ENCODE measurements at places on chromosomes 7 and 10.

DNA sequence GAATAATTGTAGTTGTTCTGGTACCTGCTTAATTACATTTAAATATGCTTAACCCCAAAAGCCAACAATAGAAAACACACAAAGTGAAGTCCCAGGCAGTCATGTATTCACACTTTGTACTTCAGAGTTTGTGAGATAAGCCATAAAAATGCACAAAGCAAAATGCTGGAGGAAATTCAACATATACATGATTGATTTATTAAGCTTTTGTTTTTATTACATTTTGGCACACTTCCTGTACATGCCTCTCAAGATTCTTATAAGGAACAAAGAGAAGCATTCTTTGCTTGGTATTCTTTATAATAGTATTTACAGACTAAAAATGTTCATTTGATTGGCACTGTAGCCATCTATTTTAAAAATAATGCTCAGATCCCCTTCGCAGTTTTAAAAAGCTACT is 107.7 kb upstream of the ANK3 start:
- no peak for DNase-seq
- peaks cover 8% of the 10 kb centered on the region for H3K4me1 ChIP-seq
- H3K27ac ChIP-seq: no peak overlapping the region
- H3K4me3 ChIP-seq: no peak overlapping the region
- no peaks in the 10 kb centered on the region for H3K27me3 ChIP-seq

- no peak overlapping the region for H3K27ac ChIP-seq
- H3K4me3 ChIP-seq: no peak overlapping the region
- no peaks in the 10 kb centered on the region for H3K27me3 ChIP-seq
- H3K36me3 ChIP-seq: no peaks in the 10 kb centered on the region
- H3K4me1 ChIP-seq: no peaks in the 10 kb centered on the region
These were observed 12.3 kb downstream of the KLF14 start for GRCh38 chr7:130721486-130722277.

- no peak overlapping the region for H3K27ac ChIP-seq
- no peak overlapping the region for H3K4me3 ChIP-seq
- DNase-seq: no peak
These were observed 151.1 kb downstream of the GFRA1 start for GRCh38 chr10:116121640-116122525.

GRCh38 chr7:117066668-117067067 is 113.4 kb downstream of the ST7 start:
- H3K27me3 ChIP-seq: peaks cover 4% of the 10 kb centered on the region
- no peak overlapping the region for H3K27ac ChIP-seq
- no peaks in the 10 kb centered on the region for H3K4me1 ChIP-seq
- H3K4me3 ChIP-seq: no peak overlapping the region
- DNase-seq: no peak

- no peak overlapping the region for H3K4me3 ChIP-seq
- no peak for DNase-seq
- H3K27me3 ChIP-seq: no peaks in the 10 kb centered on the region
- no peak overlapping the region for H3K27ac ChIP-seq
- H3K4me1 ChIP-seq: no peaks in the 10 kb centered on the region
These were observed 105.3 kb downstream of the ARHGAP21 start for GRCh38 chr10:24618401-24618800.

- no peak overlapping the region for H3K27ac ChIP-seq
- H3K27me3 ChIP-seq: peaks cover 57% of the 10 kb centered on the region
- DNase-seq: no peak
- no peak overlapping the region for H3K4me3 ChIP-seq
These were observed 14.9 kb downstream of the TNRC18 start for GRCh38 chr7:5408777-5409176.

DNA sequence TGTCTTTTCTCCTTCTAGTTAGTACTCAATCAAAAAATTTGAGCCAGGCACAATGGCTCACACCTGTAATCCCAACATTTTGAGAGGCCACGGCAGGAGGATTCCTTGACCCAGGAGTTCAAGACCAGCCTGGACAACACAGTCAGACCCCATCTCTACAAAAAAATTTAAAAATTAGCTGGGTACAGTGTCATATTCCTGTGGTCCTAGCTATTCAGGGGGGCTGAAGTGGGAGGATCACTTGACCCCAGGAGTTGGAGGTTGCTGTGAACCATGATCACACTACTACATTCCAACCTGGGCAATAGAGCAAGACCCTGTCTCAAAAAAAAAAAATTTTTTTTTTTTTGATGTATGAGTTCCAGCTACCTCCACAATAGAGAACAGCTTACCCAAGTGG is 57.8 kb downstream of the SKIDA1 start:
- DNase-seq: no peak
- no peak overlapping the region for H3K27ac ChIP-seq
- H3K4me3 ChIP-seq: no peak overlapping the region
- H3K4me1 ChIP-seq: no peaks in the 10 kb centered on the region
- H3K36me3 ChIP-seq: no peaks in the 10 kb centered on the region

GRCh38 chr10:19811540-19811939 is 4.7 kb upstream of the PLXDC2 start:
- H3K27me3 ChIP-seq: no peaks in the 10 kb centered on the region
- H3K36me3 ChIP-seq: no peaks in the 10 kb centered on the region
- H3K4me3 ChIP-seq: no peak overlapping the region
- DNase-seq: peak; percentile 56
- H3K27ac ChIP-seq: no peak overlapping the region

DNA sequence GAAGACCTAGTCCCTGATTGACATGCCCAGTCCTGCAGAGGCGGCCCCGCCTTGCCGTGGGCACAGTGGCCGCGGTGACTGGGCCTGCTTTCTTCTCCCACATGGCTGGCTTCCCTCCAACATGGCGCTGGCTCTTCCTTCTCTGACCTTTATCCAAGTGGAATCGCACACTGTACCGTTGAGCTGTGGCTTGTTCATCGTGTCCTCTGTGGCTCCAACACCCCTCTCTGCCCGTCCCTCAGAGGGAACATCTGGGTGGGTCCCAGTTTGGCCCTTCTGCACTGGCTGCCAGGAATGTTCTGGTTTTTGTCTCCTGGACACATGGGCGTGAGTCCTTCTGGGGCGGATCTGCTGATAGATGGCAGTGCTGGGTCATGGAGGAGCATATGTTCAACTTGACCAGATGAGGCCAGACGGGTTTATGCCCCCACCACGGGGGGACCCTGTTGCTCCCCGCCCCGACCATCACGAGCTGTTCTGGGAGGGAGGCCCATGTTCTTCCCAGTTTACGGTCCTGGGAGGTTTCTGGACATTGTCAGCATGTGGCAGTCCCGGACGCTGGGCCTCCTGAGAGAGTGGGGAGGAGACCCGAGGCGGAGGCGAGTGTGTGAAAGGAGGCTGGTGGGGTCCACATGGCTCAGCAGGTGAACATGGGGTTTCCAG is 63.5 kb downstream of the LHPP start:
- H3K27ac ChIP-seq: no peak overlapping the region
- H3K27me3 ChIP-seq: no peaks in the 10 kb centered on the region
- no peak for DNase-seq
- no peaks in the 10 kb centered on the region for H3K36me3 ChIP-seq
- H3K4me3 ChIP-seq: no peak overlapping the region

- peaks cover 5% of the 10 kb centered on the region for H3K4me1 ChIP-seq
- no peaks in the 10 kb centered on the region for H3K36me3 ChIP-seq
- no peak overlapping the region for H3K4me3 ChIP-seq
- H3K27me3 ChIP-seq: no peaks in the 10 kb centered on the region
These were observed 275.3 kb downstream of the NRG3 start for GRCh38 chr10:82150123-82150900.

- peak; percentile 41 for DNase-seq
- no peaks in the 10 kb centered on the region for H3K36me3 ChIP-seq
- peaks cover 46% of the 10 kb centered on the region for H3K27me3 ChIP-seq
- H3K4me3 ChIP-seq: no peak overlapping the region
- no peak overlapping the region for H3K27ac ChIP-seq
- H3K4me1 ChIP-seq: peaks cover 27% of the 10 kb centered on the region
These were observed 179.0 kb upstream of the KLF14 start for GRCh38 chr7:130912862-130913638.

DNA sequence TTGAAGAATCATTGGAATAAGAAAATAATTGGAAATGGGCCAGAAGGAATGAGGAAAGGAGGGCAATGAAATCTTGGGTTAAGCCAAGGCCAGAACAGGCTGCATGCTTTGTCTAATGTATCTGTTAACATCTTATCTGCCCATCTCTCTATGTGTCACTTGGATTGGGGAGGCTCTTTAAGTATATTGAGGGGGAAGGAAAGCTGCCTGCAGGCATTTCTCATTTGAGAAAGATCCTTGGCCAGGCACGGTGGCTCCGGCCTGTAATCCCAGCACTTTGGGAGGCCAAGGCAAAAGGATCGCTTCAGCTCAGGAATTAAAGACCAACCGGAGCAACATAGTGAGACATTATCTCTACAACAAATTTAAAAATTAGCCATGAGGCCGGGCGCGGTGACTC is 14.3 kb downstream of the PCBD1 start:
- H3K36me3 ChIP-seq: no peaks in the 10 kb centered on the region
- no peaks in the 10 kb centered on the region for H3K4me1 ChIP-seq
- H3K4me3 ChIP-seq: no peak overlapping the region

GRCh38 chr7:4683043-4683883 is 1.2 kb downstream of the FOXK1 start:
- no peak for DNase-seq
- peaks cover 36% of the 10 kb centered on the region for H3K27me3 ChIP-seq
- no peak overlapping the region for H3K27ac ChIP-seq
- H3K4me1 ChIP-seq: peaks cover 12% of the 10 kb centered on the region

DNA sequence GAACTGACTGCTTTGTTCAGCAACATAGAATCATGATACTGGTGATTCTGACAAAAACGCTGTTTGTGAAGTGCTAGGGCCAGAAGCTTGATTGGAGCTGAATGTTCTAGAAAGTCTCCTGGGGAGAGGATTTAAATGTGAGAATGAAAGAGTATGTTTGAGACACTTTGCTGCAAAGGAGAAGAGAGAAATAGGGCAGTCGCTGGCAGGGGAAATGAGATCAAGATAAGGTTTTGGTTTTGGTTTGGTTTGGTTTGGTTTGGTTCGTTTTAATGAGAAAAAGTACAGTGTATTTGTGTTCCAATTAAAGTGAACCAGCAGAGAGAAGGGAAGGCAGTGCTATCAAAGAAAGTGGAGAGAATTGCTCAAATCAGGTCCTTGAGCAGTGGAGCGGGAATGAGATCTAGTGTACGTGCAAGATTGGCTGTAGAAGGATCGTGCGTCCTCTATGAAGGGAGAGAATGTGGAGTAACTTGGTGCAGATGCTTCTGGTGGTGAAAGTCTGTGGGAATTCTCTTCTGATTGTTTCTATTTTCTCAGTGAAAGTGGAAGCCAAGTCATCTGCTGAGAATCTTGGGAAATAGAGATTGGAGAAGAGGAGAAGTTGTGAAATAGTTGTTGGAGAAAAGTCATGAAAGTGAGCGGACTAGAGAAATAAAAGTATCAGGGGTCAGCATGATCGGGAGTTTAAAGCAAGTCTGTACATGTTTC is 270.5 kb downstream of the CCDC3 start:
- DNase-seq: no peak
- no peaks in the 10 kb centered on the region for H3K27me3 ChIP-seq
- H3K27ac ChIP-seq: no peak overlapping the region
- no peaks in the 10 kb centered on the region for H3K4me1 ChIP-seq
- H3K4me3 ChIP-seq: no peak overlapping the region

- DNase-seq: no peak
- no peaks in the 10 kb centered on the region for H3K27me3 ChIP-seq
- no peak overlapping the region for H3K27ac ChIP-seq
- H3K4me1 ChIP-seq: no peaks in the 10 kb centered on the region
These were observed 43.1 kb upstream of the ST8SIA6 start for GRCh38 chr10:17497446-17498030.

GRCh38 chr7:107441581-107442422 is 28.1 kb upstream of the GPR22 start:
- no peak overlapping the region for H3K4me3 ChIP-seq
- H3K36me3 ChIP-seq: no peaks in the 10 kb centered on the region
- H3K27me3 ChIP-seq: no peaks in the 10 kb centered on the region

GRCh38 chr10:71984809-71985388 is 20.7 kb downstream of the CHST3 start:
- peaks cover 22% of the 10 kb centered on the region for H3K4me1 ChIP-seq
- H3K36me3 ChIP-seq: no peaks in the 10 kb centered on the region
- no peak overlapping the region for H3K27ac ChIP-seq
- no peak for DNase-seq
- H3K4me3 ChIP-seq: no peak overlapping the region

DNA sequence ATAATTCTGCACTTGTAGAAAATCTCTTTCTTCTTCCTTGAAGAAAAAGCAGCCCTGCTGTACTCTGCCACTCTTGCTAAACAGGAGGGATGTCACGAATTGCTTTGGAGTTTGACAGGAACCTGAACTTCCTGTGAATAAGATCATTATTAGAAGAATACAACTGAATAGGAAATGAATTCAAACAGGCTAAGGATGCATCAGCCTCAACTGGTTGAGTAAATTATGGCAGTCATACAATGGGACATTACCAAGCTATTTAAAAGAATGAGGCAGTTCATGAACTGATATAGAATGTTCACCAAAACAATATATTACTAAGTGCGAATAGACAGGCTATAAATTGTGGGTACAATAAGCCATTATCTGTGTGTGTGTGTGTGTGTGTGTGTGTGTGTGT is 97.1 kb upstream of the DOCK1 start:
- no peak for DNase-seq
- H3K27ac ChIP-seq: no peak overlapping the region
- no peaks in the 10 kb centered on the region for H3K36me3 ChIP-seq
- no peak overlapping the region for H3K4me3 ChIP-seq
- H3K27me3 ChIP-seq: no peaks in the 10 kb centered on the region

- H3K36me3 ChIP-seq: no peaks in the 10 kb centered on the region
- no peaks in the 10 kb centered on the region for H3K4me1 ChIP-seq
- no peak overlapping the region for H3K4me3 ChIP-seq
- no peak overlapping the region for H3K27ac ChIP-seq
- no peak for DNase-seq
These were observed 36.4 kb downstream of the IFT22 start for GRCh38 chr7:101285171-101285570.

- no peaks in the 10 kb centered on the region for H3K27me3 ChIP-seq
- H3K36me3 ChIP-seq: no peaks in the 10 kb centered on the region
- peaks cover 22% of the 10 kb centered on the region for H3K4me1 ChIP-seq
- DNase-seq: peak; percentile 83
- H3K4me3 ChIP-seq: no peak overlapping the region
- no peak overlapping the region for H3K27ac ChIP-seq
These were observed 133.7 kb upstream of the RSU1 start for GRCh38 chr10:16950656-16951601.

Data from neural progenitor cell (in vitro differentiated cells).